Activated CD4-positive, alpha-beta memory T cell treated with anti-CD3 and anti-CD28 coated beads for 36 hours (primary cell): ENCODE measurements at places on chromosomes 4 and X. TPM values are rescaled to one million over a fixed set of nuclear protein-coding genes. Genes with fewer than 3 reads are reported as not detected.
A peak's percentile ranks its signal among the peaks of the same experiment; 100 is the strongest.

GRCh38 chr4:13089659-13089998 is 394.5 kb downstream of the RAB28 start:
- no peak for DNase-seq
- H3K36me3 ChIP-seq, result no peaks in the 10 kb centered on the region
- no peak overlapping the region for H3K4me3 ChIP-seq
- H3K27me3 ChIP-seq, result no peaks in the 10 kb centered on the region
- H3K4me1 ChIP-seq, result no peaks in the 10 kb centered on the region

DRP2 gene
- 0.58 TPM for total RNA-seq

DNA sequence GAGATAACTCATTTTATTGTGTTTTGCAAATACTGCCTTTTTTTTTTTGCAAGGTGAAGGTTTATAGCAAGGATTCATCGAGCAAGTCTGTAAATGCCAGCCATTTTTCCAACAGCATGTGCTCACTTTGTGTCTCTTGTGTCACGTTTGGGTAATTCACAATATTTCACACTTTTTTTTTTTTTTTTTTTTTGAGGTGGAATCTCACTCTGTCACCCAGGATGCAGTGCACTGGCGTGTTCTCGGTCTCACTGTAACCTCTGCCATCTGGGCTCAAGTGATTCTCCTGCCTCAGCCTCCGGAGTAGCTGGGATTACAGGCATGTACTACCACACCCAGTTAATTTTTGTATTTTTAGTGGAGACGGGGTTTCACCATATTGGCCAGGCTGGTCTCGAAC is 1.9 kb downstream of the RNF4 start:
- peaks cover 54% of the 10 kb centered on the region for H3K36me3 ChIP-seq
- DNase-seq, result peak; percentile 41
- H3K4me3 ChIP-seq, result peak overlapping the region; percentile 97
- H3K27ac ChIP-seq, result peak overlapping the region; percentile 98
- peaks cover 58% of the 10 kb centered on the region for H3K4me1 ChIP-seq

ZRSR2 gene
- 17.3 TPM for total RNA-seq

- H3K27me3 ChIP-seq, result peaks cover 6% of the 10 kb centered on the region
- no peak overlapping the region for H3K4me3 ChIP-seq
- DNase-seq, result no peak
- no peaks in the 10 kb centered on the region for H3K4me1 ChIP-seq
- H3K27ac ChIP-seq, result no peak overlapping the region
- H3K36me3 ChIP-seq, result no peaks in the 10 kb centered on the region
These were observed 159.3 kb downstream of the ATG4A start for GRCh38 chrX:108250654-108251579.

- no peak overlapping the region for H3K4me3 ChIP-seq
- DNase-seq, result no peak
- no peaks in the 10 kb centered on the region for H3K27me3 ChIP-seq
- H3K36me3 ChIP-seq, result no peaks in the 10 kb centered on the region
- no peak overlapping the region for H3K27ac ChIP-seq
These were observed 42.8 kb upstream of the KLF3 start for GRCh38 chr4:38621028-38621684.

- no peak for DNase-seq
- H3K27me3 ChIP-seq, result peaks cover 7% of the 10 kb centered on the region
- no peaks in the 10 kb centered on the region for H3K4me1 ChIP-seq
- H3K36me3 ChIP-seq, result no peaks in the 10 kb centered on the region
- no peak overlapping the region for H3K4me3 ChIP-seq
These were observed 68.4 kb upstream of the ALB start for GRCh38 chr4:73335679-73336078.

DNA sequence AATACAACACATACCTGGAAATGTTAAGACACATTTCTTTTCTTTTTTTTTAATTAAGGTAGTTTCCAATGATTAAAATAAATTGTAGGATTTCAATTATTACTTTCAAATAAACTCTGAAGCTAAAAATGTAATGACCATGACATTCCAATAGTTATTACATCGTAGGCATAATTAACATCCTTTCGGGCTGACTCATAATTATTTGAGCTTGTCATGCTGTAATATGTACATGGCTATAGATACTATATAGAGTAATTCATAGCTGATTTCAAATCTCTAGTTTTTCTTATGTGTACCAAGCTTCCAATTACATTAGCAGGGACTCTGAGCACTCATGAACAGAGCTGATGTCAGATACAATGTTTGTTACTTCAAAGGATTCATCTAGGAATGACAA is 125.7 kb upstream of the GABRG1 start:
- H3K27ac ChIP-seq, result no peak overlapping the region
- DNase-seq, result no peak
- H3K27me3 ChIP-seq, result no peaks in the 10 kb centered on the region

DNA sequence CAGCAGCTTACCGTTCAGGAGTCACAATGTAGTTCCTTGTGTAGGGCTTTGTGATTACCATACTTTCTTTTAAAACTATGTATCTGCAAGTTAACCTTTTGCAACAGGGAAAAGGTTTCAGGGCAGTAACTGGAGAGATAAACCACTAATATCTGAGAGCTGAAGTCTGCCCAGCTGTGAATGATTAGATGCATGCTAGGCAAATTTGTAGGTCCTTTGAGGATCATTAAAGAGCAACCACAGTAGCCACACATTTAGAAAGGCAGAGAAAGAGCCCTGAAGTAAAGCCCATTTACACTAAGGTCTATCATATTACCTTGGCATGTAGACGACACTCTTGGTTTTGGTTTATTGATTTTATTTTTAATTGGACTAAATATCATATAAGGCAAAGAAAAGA is 60.0 kb downstream of the ATP8A1 start:
- no peak for DNase-seq
- H3K4me3 ChIP-seq, result no peak overlapping the region
- H3K4me1 ChIP-seq, result no peaks in the 10 kb centered on the region

MAGIX gene
- total RNA-seq, result 1.0 TPM

- H3K4me1 ChIP-seq, result peaks cover 19% of the 10 kb centered on the region
- peak; percentile 30 for DNase-seq
- H3K36me3 ChIP-seq, result peaks cover 10% of the 10 kb centered on the region
- H3K27me3 ChIP-seq, result no peaks in the 10 kb centered on the region
These were observed 72.7 kb downstream of the KDM6A start for GRCh38 chrX:44945736-44946135.

PDGFC gene
- total RNA-seq, result not detected

SMARCA1 gene
- total RNA-seq, result 0.21 TPM

GRCh38 chr4:118221227-118221800 is 131.5 kb downstream of the PRSS12 start:
- peaks cover 8% of the 10 kb centered on the region for H3K27me3 ChIP-seq
- DNase-seq, result no peak
- H3K27ac ChIP-seq, result no peak overlapping the region
- no peaks in the 10 kb centered on the region for H3K4me1 ChIP-seq
- no peak overlapping the region for H3K4me3 ChIP-seq

FAM9B gene
- total RNA-seq, result not detected

DNA sequence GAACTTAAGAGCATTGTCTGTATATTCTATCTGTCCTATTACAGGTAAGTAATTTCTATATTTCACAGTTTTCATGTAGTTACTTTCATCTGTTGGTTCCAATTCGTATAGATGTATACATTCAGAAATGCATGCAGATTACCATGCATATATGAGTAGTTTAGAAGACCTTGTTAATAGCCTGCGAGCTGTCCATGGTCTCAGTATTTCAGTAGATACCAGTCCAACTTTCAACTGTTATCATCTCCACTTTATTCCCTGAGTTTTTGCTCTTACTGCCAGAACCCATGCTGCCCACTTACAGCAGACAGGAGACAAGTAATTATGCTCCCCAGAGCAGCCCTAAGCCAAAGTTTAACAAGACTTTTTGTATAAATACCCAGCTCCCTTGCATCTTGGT is 37.7 kb downstream of the VEGFC start:
- H3K27ac ChIP-seq, result no peak overlapping the region
- no peaks in the 10 kb centered on the region for H3K36me3 ChIP-seq
- DNase-seq, result no peak

GRCh38 chr4:133112641-133113040 is 36.5 kb upstream of the PCDH10 start:
- H3K4me3 ChIP-seq, result no peak overlapping the region
- no peaks in the 10 kb centered on the region for H3K36me3 ChIP-seq
- no peaks in the 10 kb centered on the region for H3K27me3 ChIP-seq
- DNase-seq, result no peak
- no peak overlapping the region for H3K27ac ChIP-seq

DNA sequence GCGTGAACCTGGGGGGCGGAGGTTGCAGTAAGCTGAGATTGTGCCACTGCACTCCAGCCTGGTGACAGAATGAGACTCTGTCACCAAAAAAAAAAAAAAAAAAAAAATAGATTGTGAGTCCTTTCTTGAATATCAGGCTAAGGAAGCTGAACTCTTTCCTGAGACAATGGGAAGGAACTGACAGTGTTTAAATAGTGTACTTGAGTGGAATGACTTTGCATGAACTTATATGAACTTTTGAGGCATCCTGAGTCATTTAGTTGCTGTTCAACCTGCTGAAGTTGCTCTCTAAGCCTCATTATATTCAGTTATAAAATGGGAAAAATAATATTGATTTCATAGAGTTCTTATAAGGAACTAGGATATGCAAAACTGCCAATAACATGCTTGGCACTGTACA is 79.3 kb upstream of the LIMCH1 start:
- no peaks in the 10 kb centered on the region for H3K27me3 ChIP-seq
- H3K36me3 ChIP-seq, result no peaks in the 10 kb centered on the region
- DNase-seq, result no peak
- no peak overlapping the region for H3K4me3 ChIP-seq
- H3K4me1 ChIP-seq, result no peaks in the 10 kb centered on the region
- no peak overlapping the region for H3K27ac ChIP-seq

DNA sequence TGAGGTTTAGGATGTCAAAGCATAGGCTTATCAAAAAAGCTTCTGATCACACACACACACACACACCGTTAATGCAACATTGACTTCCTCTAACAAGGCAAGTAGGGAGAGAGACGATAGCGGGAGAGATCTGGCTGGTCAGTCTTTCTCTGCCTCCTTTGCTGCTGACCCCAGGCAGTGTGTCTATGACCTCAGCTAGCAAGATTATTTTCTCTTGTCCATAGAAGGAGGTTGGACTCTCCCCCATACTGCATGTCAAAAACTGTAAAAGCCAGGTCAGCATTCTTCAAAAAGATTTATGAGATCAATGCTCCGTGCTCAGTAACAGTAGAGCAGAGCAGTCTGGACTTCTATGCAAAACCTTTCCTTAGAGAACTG is 63.5 kb upstream of the PGM2 start:
- H3K27ac ChIP-seq, result no peak overlapping the region
- peaks cover 6% of the 10 kb centered on the region for H3K4me1 ChIP-seq
- H3K36me3 ChIP-seq, result no peaks in the 10 kb centered on the region
- no peak overlapping the region for H3K4me3 ChIP-seq
- no peak for DNase-seq

DNA sequence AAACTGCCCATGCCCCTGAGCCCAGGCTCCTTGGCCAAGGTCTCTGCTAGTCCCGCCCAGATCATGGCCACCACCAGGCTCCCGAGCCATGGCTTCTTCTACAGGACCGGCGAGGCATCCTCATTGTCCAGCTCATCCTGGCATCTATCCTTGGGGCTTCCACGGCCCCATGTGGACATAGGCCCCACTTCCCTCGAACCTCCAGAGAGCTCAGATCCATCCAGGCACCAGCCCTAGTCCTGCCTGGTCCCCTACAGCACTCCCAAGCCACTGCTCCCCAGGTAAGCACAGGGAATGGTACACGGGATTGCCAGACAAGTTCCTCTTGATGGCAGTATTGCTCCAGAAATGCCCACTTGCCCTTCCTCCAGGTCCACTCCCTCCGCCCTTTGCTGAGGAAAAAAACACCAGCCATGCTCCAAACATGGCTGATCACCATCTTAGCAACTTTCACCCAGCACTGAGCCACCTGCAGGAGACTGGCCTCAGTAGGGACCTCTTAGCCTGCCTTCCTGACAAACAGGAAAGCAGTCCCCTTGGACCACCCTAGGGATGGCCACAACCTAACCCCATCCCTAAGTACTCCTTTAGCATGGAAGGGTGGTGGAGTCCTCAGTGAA is 272.1 kb upstream of the AGTR2 start:
- H3K36me3 ChIP-seq, result no peaks in the 10 kb centered on the region
- H3K27me3 ChIP-seq, result no peaks in the 10 kb centered on the region
- no peak overlapping the region for H3K4me3 ChIP-seq
- no peak for DNase-seq
- H3K27ac ChIP-seq, result no peak overlapping the region
- no peaks in the 10 kb centered on the region for H3K4me1 ChIP-seq

GRCh38 chr4:163395758-163396157 is 52.1 kb downstream of the NPY5R start:
- H3K27ac ChIP-seq, result no peak overlapping the region
- H3K27me3 ChIP-seq, result peaks cover 2% of the 10 kb centered on the region
- H3K4me3 ChIP-seq, result no peak overlapping the region
- H3K36me3 ChIP-seq, result no peaks in the 10 kb centered on the region
- H3K4me1 ChIP-seq, result no peaks in the 10 kb centered on the region
- DNase-seq, result no peak

DNA sequence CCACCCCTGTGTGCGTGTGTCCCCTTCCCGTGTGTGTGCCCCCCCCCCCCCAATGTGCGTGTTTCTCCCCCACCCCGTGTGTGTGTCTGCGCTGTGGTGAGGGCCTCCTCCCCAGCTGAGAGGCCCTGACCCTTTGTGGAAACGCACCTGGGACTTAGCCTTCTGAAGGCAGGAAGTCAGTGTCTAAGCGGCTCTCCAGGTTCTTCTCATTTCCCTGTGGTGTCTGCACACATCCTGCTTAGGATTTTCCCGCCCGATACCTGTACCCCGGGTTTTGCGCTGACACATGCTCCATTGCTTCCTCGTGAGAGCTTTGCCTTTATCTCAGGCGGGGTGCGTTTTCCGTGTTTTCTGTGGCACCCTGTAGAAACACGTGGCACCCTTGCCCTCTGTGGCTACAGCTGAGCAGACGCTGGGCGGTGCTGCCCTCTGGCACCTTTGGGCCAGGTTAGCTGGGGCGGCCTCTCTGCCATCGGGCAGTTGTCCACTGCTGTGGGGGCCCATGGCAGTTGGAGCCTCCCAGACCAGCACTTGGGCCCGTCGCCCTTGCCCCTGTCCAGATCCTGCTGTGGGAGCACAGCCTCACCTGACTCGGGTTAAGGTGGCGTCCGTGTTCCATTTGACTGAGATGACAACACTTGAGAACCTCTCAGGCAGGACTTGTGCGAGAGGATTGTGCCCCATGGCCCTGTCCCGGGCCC is 26.3 kb downstream of the MAEA start:
- no peak for DNase-seq
- peaks cover 16% of the 10 kb centered on the region for H3K4me1 ChIP-seq
- H3K27ac ChIP-seq, result peak overlapping the region; percentile 54
- no peak overlapping the region for H3K4me3 ChIP-seq
- peaks cover 37% of the 10 kb centered on the region for H3K36me3 ChIP-seq

FAT4 gene
- not detected for total RNA-seq

DNA sequence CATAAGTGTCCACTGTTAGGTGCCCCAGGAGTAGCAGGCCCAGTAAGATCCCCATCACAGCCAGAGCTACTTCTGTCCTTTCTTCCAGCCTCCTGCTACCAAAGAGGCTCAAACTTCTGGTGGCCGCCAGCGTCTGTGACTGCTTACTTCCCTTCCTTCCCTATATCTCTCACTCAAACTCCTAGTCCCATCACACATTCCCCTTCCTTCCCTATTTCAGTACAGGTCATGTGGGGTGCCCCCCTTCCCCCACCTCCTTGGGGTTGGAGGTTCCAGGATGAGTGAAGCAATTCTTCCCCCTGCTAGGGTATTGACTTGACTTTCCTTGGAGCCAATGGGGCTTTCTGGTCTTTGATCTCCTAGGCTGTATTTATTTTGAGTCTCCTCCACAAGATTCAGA is at the start of gene VSIG4:
Gene VSIG4 (minus strand): TSS at position 137 of the 400 bp plus-strand sequence. CDS start 82 bp downstream, at position 55.
- no peak within 1 kb of the TSS for H3K4me3 ChIP-seq
- no peak within 1 kb of the TSS for H3K27ac ChIP-seq
- DNase-seq, result no peak
- H3K27me3 ChIP-seq, result no peaks in the 10 kb centered on the region
- H3K4me1 ChIP-seq, result peaks cover 1% of the 10 kb centered on the region
- no peaks in the 10 kb centered on the region for H3K36me3 ChIP-seq
